ENCODE measurements at places on chromosomes 6 and 20.

GRCh38 chr20:47216819-47217410 is 139.6 kb downstream of the ZMYND8 start:
- H3K27ac ChIP-seq, result no peak overlapping the region
- peaks cover 54% of the 10 kb centered on the region for H3K36me3 ChIP-seq
- H3K27me3 ChIP-seq, result no peaks in the 10 kb centered on the region
- H3K4me1 ChIP-seq, result no peaks in the 10 kb centered on the region
- H3K4me3 ChIP-seq, result no peak overlapping the region

DNA sequence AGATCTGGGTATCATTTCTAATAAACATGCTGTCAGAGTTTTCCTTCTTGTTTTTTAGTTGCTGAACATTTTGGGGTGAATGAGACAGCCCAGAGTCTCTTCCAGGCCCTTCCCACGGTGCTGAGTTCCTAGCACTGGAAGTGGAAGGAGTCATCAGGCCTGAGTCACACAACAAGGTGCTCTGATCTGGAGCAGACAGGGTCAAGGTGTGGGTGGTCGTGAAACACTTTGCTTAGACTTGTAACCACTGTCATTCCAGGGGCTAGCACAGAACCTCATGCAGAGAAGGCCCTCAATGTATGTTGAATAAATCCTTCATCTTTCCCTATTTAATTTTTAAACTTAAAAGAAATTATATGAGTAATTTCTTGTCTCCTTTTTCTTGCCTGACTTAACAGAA is 60.6 kb downstream of the TXLNB start:
- no peaks in the 10 kb centered on the region for H3K36me3 ChIP-seq
- no peak overlapping the region for H3K27ac ChIP-seq
- H3K4me1 ChIP-seq, result no peaks in the 10 kb centered on the region

DNA sequence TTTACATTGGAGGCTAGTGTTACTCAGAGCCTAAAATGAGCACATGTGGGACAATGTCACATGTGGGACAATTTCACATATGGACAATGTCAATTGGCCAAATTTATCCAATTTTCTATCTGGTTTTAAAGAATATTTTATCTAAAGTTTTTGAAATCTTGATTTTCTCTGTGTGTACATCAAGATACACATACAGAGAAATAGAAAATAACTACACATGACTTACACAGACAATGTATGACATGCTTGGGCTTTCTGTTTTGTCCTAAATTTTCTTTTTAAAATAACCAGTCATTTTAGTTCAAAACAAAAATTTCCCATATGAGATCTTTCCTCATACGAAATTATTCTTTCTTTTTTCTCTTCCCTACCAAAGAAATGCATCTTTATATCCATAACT is 24.6 kb downstream of the GGTLC1 start:
- no peak overlapping the region for H3K27ac ChIP-seq
- DNase-seq, result no peak
- H3K36me3 ChIP-seq, result no peaks in the 10 kb centered on the region
- no peaks in the 10 kb centered on the region for H3K27me3 ChIP-seq
- no peaks in the 10 kb centered on the region for H3K4me1 ChIP-seq
- H3K4me3 ChIP-seq, result no peak overlapping the region

DNA sequence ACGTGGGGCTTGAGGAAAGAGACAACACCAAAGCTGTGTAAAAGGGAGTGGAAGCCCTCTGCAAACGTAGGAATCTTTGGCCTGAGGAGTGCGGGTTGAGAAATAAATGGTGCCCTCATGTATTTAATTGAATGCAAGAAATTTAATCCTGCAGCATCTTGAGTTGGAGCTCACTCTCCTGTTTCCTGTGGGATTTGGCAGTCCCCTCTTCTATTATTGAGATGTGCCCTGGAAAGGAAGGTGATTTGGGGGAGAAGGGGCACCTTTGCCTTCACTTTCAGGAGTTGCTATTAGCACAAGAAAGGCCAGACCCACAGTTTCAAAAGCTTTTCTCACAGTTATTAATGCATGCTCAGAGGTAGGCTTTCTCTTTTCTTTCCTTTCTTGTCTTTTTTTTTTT is 201.4 kb upstream of the HDDC2 start:
- no peak overlapping the region for H3K27ac ChIP-seq
- no peak overlapping the region for H3K4me3 ChIP-seq
- H3K27me3 ChIP-seq, result no peaks in the 10 kb centered on the region

DNA sequence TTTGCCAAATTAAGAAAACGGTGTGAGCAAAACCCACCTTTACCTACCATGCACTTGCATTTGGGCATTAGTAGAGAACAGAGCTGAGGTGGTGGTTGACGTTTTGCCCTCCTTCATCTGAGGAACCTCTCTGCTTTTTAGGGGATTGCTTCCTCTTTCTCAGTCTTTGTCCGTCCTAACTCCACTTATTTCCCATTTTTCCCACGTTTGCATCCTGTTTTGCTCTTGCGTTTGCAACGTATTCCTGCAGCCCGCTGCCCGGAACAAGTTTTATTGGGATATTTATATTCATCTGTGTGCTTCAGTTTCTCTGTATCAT is 374 bp upstream of the SERINC1 start:
- H3K4me1 ChIP-seq, result peaks cover 32% of the 10 kb centered on the region
- H3K27ac ChIP-seq, result peak overlapping the region; percentile 99
- peak overlapping the region; percentile 90 for H3K4me3 ChIP-seq

DNA sequence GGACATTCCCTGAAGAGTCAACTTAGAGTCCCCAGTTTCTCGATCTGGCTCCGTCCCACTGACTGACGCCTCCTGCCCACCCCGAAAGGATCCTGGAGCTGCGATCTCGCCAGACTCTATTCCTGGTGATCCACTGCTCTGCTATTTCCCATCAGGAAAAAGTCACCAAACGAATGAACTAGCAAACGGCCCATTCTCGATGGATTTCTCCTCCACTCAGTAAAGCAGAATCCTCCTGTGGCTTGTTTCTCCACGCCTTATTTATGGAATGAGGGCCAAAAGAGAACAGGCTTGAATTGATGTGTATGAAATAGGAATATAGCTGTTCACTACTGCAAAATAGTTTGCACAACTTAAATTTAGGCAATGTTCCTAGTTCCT is 5.4 kb downstream of the NKX2-4 start:
- H3K36me3 ChIP-seq, result peaks cover 14% of the 10 kb centered on the region
- peaks cover 40% of the 10 kb centered on the region for H3K27me3 ChIP-seq
- H3K4me3 ChIP-seq, result no peak overlapping the region
- no peak overlapping the region for H3K27ac ChIP-seq
- H3K4me1 ChIP-seq, result peaks cover 16% of the 10 kb centered on the region
- DNase-seq, result no peak

GRCh38 chr6:56521976-56522375 is 120.7 kb downstream of the DST start:
- H3K4me1 ChIP-seq, result no peaks in the 10 kb centered on the region
- DNase-seq, result no peak
- H3K36me3 ChIP-seq, result no peaks in the 10 kb centered on the region
- H3K27ac ChIP-seq, result no peak overlapping the region
- H3K4me3 ChIP-seq, result no peak overlapping the region
- no peaks in the 10 kb centered on the region for H3K27me3 ChIP-seq

- H3K36me3 ChIP-seq, result no peaks in the 10 kb centered on the region
- no peak overlapping the region for H3K27ac ChIP-seq
- DNase-seq, result no peak
- H3K4me3 ChIP-seq, result no peak overlapping the region
- H3K27me3 ChIP-seq, result no peaks in the 10 kb centered on the region
- H3K4me1 ChIP-seq, result no peaks in the 10 kb centered on the region
Measured at GRCh38 chr20:17835240-17835933, 133.2 kb downstream of the SNX5 start.

Measured in CD8-positive, alpha-beta memory T cell (primary cell).